ENCODE measurements at places on chromosomes 7 and 10.
A peak's percentile ranks its signal among the peaks of the same experiment; 100 is the strongest.

- DNase-seq = peak; percentile 84
Measured at GRCh38 chr7:2632733-2633537, 1.1 kb downstream of the TTYH3 start.

- no peak for DNase-seq
Measured at GRCh38 chr10:48714088-48714487, 29.4 kb downstream of the WDFY4 start.

DNA sequence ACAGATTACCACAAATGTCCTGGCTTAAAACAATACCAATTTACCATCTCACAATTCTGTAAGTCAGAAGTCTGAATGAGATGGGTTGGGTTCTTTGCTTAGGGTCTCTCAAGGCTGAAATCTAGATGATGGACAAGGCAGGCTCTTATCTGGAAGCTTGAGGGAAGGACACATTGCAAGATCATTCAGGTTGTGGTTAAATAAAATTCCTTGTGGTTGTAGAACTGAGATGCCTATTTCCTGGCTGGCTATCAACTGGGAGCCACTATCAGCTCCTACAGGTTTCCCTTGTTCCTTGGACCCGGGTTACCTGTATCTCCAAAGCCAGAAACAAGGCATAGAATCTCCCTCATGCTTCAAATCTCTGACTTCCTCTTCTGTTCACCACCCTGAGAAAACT is 148.4 kb downstream of the MDFIC start:
- no peak for DNase-seq

DNA sequence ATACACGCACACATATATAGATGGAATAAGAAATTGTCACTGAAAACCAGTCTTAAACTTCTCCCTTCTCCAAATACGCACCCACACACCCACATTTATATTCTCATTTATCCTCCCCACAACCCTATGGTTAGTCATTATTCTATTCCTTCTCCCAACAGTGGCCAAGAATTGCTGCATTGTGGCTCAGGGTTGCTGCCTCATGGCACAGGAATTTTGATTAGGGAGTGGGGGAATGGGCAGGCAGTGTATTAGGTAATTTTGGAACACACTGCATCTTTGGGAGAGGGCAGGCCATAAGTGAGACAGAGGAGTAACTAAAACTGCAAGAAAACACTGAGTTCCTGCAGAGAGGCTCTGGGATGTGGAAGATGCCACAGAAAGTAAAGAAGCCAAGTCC is 35.7 kb downstream of the NAPEPLD start:
- no peak for DNase-seq

- DNase-seq = no peak
Measured at GRCh38 chr10:113239566-113240350, 289.7 kb downstream of the TCF7L2 start.

DNA sequence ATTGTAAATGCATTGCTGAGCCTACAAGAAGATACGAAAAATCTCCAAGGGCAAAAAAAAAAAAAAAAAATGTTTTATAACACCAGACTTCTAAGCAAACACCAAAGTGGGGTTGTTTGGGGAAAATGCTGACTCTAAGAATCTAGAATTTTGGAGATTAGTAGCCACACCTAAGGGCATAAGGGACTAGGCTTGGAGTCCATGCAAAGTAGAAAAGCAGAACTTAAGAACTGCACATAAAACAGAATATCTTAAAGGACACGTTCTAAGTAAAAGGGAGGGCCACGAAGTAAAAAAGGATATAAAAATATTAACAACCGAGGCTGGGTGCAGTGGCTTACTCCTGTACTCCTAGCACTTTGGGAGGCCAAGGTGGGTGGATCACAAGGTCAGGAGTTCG is 269.8 kb upstream of the AUTS2 start:
- DNase-seq = no peak

Measured in activated CD8-positive, alpha-beta memory T cell treated with anti-CD3 and anti-CD28 coated beads for 24 hours (primary cell).